ENCODE measurements at places on chromosomes 4 and X. TPM values are rescaled to one million over a fixed set of nuclear protein-coding genes. Genes with fewer than 3 reads are reported as not detected.

Gene MAGEB1
- not detected for total RNA-seq

GRCh38 chr4:48635310-48635709, 144.8 kb downstream of the FRYL start:
- no peak for DNase-seq

DNA sequence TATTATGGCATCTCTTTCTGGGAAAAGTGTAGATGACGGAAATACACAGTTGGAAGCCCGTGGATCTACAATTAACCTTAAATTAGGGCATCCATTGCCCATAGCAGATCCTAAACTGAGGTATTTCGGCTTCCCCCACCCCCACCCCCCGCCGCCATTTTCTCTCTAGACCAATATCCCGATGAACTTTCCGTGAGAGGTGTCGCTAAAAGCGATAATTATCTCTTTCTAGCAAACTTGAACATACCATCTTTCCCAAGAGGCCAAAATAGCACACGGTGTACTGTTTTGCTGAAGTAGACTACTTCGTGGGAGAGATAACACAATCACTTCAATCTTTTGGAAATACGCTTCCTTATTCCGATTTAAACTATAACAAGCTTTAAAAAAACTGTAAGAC, 554 bp downstream of the KLHL15 start:
- DNase-seq: no peak

Gene CT47B1
- total RNA-seq: not detected

Gene RBM46
- not detected for total RNA-seq

Gene TMEM144
- 13.0 TPM for total RNA-seq

- no peak for DNase-seq
These were observed 45.4 kb downstream of the APLN start for GRCh38 chrX:129609395-129609794.

- no peak for DNase-seq
These were observed 27.8 kb downstream of the SNX25 start for GRCh38 chr4:185237175-185237574.

Gene FRAS1
- 24.4 TPM for total RNA-seq

Gene SOD3
- total RNA-seq: 290 TPM

DNA sequence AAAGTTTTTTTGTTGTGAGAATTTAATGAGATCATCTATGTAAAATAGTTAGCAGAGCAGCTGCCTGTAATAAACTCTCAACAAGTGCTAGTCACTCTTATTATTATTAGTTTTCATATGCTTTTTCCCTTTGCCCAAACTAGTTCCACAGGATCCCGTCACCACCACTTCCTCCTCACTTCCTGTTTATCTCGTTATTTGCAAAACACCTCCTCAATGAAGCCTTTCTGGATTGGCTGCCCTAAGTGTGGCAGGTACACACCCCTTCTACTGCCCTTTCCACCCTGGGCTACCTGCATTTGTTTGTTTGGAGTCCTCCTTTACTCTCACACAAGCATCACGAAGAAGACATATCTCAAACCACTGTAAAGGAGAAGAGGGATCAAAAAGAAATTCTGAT, 54.4 kb upstream of the KLF3 start:
- no peak for DNase-seq

Gene CTAG2
- not detected for total RNA-seq

GRCh38 chr4:38898245-38898644, 30.6 kb downstream of the FAM114A1 start:
- no peak for DNase-seq

DNA sequence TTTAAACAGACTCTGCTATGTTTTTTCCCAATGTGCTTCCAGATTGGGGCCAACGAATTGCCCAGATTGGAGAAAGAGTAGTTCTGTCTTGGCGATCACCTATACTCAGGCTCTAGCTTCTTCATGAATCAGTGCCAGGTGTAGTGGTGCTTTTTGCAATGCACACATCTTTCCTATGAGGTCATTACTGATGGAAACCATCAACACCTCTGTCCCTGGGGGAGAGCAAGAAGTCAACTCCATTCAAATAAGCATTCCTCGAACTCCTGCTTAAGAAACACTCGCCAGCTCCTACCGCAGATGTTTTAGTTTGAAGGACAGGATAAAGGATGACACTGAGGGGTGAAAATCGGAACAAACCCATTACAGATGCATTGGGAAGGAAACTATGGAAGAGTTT, 156.5 kb upstream of the DKK2 start:
- DNase-seq: no peak

DNA sequence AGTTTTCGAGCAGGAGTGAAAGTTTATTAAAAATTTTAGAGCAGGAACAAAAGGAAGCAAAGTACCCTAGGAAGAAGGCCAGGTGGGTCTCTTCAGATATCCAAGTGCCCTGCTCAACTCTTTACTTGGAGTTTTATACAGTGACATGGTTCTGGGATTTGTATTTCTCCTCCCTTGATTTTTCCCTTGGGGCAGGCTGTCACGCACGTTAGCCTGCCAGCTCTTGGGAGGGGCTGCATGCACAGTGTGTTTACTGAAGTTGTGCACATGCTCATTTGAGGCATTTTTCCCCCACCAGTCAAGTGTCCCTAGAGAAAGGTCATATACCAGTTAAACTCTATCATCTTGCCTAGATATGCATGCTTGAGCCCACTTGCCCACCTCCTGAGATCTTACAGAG, 102.5 kb upstream of the GABRA2 start:
- no peak for DNase-seq

- no peak for DNase-seq
These were observed 166.4 kb downstream of the PARM1 start for GRCh38 chr4:75099321-75099720.

- DNase-seq: peak; percentile 22
These were observed 731 bp downstream of the BRWD3 start for GRCh38 chrX:80808881-80809411.

Gene GPRASP1
- total RNA-seq: 4.3 TPM

DNA sequence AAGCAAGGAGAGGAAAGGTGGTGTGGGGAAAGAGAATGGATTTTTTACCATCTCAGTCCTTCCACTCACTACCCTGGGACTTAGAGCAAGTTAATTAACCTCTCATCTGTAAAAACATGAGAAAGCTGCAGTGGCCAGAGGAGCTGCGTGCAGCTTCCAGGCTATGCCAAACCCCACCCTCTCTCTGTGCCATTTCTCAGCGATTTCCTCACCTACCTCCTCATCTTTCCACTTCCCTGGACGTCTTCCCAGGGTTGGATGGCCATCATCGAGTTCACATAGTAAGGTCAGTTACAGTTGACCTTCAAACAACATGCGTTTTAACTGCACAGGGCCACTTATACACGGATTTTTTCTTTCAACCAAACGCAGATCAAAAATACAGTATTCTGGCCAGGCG, 64.3 kb downstream of the SMIM20 start:
- DNase-seq: no peak

GRCh38 chrX:36199928-36200327, 280.4 kb downstream of the CFAP47 start:
- DNase-seq: no peak

DNA sequence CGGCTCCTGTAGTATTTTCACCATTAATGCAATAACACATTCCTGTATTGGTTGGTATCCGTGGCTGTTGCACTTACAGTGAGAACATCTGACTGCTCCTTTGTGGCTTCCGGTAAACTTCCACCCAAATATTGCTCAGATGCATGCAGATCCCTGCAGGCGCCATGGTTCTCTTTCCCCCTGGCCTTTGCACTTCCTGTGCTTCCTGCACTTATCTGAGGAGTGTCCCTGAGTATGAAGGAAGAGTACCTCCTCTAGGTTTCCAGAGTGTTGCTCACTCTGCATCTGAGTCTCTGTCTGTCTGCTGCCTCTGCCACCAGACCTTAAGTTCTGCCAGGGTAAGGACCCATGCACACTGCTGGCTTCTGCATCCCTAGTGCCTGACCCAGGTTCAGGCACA, 117.2 kb upstream of the SLC34A2 start:
- DNase-seq: no peak

All from body of pancreas (tissue), 4 donors.